Bone marrow (tissue), 2 donors: ENCODE measurements at places on chromosomes 13 and 19.

DNA sequence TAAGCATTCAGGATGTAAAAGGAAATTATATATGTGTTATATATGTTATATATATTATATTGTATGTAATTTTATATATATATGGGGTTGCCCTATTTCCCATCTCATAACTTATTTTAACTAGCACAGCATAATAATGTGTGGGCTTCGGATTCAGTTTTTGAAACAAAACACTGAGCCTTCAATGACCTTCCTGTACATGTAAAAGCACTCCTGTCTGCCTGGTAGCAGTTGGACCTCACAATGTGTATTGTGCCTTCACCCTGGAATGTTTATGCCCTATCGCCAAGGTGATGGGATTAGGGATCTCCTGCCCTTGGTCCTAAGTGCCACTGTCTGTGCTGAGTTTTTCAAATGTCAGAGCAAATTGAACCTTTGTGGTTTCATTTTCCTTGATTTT, 968.8 kb downstream of the TUBA3C start:
- DNase-seq: no peak

GRCh38 chr19:678791-679388, 2.7 kb downstream of the FSTL3 start:
- no peak for DNase-seq

- no peak for DNase-seq
Measured at GRCh38 chr13:30396434-30397075, 25.7 kb upstream of the UBE2L5 start.

DNA sequence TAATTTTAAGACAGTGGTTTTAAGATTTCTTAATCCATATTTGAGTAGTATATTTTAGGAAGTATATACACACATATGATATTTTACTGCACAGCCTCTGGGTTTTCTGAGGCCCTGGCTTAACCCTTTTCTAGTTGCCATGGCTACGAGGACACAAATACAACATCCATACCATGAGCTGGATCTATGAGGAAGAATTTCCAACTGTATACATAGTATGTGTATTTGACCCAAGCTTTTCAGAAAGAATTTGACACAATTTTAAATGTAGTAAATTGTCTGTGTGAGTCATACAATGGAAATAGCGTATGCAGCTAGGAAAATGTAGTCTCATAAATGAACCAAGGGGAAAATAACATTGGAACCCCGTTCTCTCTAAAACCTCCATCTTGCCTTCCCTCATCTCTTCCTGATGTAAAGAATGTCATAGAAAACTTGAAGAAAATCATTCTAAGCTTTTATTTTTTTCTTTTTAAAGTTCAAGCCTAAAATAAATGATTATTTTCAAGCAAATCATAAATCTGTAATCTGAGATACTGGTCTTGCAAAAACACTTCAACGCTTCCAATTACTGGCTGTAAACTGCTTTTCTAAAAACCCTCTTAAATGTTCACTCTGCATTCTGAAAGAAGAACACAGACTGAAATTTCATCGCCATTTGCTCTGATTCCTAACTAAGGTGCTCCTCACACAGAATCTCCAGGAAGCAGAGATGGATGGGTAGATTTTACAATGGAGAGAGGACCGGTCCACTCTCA, 172.4 kb downstream of the LACC1 start:
- no peak for DNase-seq

- DNase-seq: no peak
Measured at GRCh38 chr19:27846944-27847343, 1366.0 kb downstream of the UQCRFS1 start.

DNA sequence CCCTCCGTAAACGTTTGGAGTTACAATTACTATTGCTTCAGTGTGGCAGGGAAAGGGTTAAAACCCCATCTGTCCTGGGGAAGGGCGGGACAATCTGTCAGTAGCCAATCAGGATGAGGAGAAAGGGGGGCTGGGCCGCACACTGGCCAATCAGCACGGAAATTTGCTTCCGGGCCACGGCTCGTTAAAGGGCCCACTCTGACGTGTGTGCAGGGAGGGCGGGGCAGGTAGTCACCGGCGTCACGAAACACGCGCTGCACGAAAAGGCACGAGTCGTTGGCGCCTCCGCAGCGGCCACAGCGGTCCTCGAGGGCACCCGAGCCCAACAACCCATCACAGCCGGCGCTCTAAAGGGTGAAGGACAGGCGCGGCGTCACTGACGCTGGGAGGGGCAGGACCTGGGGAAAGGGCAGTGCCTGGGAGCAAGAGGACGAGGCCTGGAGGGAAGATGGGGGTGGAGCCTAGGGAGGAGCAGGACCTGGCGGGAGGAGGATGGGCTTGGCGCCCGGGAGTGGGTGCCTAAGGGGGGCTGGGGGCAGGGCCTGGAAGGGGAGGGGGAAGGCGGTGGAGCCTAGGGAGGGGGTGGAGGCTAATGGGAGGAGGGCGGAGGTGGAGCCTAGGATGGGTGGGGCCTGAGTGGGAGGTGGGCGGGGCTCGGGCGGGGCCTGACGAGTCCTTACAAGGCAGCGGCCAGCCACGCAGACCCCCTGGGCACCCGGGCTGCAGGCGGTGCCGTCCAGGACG, 4.9 kb downstream of the ADAMTSL5 start:
- DNase-seq: peak; percentile 65

GRCh38 chr13:74796157-74796556, 662.0 kb upstream of the KLF12 start:
- no peak for DNase-seq

DNA sequence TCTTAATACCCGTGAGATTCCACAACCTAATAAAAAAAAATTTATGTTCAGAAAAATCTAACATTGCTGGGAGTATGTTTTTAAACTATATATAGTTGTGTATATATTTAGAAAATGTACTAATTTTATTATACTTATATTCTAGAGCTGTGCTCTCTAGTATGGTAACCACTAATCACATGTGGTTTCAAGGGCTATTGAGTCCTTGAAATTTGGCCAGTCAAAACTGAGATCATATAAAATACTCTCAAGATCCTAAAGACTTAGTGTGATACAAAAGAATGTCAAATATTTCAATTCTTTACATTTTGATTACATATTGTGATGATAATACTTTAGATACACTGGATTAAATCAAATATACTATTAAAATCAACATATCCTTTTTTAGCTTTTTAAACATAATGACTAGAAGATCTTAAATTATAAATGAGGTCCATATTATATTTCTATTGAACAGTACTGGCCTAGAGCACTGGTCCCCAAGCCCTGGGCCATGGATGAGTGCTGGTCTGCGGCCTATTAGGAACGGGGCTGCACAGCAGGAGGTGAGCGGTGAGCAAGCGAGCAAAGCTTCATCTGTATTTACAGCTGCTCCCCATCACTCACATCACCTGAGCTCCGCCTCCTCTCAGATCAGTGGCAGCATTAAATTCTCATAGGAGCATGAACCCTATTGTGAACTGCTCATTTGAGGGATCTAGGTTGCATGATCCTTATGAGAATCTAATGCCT, 176.5 kb upstream of the NBEA start:
- no peak for DNase-seq

- DNase-seq: no peak
Measured at GRCh38 chr19:55373306-55373992, 3.2 kb upstream of the TMEM190 start.

GRCh38 chr19:14090509-14091080, at the start of gene SAMD1:
TSS of gene SAMD1 (minus strand) at chr19:14090751.
- peak; percentile 87 for DNase-seq

- DNase-seq: no peak
Measured at GRCh38 chr13:49146950-49147355, 73.2 kb upstream of the MLNR start.

- DNase-seq: no peak
Measured at GRCh38 chr19:32330213-32330857, 15.1 kb upstream of the ZNF507 start.

DNA sequence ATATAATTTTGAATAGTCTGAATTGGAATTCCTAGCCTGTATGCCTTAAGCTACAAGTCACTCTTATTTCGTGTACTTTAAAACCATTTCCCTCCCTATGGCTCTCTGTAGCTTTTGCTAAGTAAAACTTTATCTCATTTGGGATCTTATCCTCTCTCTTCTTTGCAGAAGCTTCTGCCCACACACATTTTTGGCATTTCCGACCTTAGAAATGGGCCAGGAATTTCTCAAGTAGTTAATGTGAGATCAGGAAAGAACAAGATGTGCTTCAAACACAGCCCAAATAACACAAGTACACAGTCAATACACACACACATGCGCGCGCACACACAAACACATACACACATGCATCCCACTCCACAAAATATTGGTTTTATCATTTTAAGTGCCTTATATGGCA, 931.0 kb upstream of the MIR17HG start:
- no peak for DNase-seq

GRCh38 chr13:111845621-111846351, 221.2 kb upstream of the SOX1 start:
- no peak for DNase-seq

DNA sequence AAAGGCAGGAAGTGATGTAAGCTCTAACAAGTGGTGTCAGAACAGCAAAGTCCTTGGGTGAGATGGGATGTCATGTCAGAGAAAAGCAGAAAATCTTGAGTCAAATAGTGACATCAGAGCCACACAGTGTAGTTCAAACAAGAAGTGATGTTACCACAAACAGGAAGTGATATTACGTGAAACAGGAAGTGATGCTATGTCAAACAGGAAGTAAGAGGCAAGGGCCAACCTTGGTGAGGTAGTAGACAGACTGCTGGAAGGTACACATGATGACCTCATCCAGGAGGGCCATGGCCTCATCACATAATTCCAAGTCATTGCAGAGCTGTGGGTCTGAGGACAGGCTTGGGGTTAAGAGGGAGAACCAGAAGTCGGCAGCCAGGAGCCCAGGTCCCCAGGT, 7.0 kb upstream of the MAMSTR start:
- no peak for DNase-seq

- DNase-seq: no peak
Measured at GRCh38 chr13:44816701-44817100, 172.6 kb downstream of the NUFIP1 start.

DNA sequence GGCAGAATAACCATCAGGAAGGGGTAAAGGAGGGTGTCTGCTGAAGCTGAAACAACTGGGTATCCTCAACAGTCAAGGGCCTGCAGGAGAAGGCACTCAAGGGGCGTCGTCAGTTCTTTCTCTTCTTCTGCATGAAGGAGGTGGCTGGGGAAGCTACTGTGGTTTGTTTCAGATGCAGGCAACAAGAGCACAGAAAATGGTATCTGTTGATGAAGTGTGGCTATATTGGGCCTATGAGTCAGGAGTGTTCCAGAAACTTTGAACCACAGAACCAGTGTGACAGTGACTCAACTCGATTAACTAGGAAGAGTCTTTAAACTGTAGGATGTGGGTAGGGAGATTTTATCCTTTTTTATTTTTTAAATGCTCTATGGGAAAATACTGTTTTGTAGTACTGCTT, 686.3 kb downstream of the FGF9 start:
- no peak for DNase-seq

- DNase-seq: no peak
Measured at GRCh38 chr13:37685206-37685605, 86.6 kb upstream of the POSTN start.

DNA sequence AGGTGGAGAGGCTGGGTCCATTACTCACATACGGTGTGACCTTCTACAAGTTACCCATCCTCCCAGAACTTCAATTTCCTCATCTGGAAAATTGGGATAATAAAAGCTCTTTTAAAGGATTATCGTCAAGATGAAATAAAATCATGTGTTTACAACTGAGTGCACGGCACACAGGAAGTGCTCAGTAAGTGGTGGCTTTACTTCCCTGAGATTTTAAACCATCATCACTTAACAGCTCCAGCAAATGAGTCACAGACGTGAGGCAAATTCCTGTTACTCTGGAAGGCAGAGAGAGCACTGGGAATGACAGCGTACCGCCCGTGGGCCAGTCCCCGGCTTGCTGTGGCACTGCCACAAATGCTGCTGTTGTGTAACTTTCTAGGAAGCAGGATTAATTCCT, 64.1 kb downstream of the MRPL57 start:
- DNase-seq: no peak

- DNase-seq: no peak
Measured at GRCh38 chr19:534088-534487, 2.5 kb downstream of the CDC34 start.

DNA sequence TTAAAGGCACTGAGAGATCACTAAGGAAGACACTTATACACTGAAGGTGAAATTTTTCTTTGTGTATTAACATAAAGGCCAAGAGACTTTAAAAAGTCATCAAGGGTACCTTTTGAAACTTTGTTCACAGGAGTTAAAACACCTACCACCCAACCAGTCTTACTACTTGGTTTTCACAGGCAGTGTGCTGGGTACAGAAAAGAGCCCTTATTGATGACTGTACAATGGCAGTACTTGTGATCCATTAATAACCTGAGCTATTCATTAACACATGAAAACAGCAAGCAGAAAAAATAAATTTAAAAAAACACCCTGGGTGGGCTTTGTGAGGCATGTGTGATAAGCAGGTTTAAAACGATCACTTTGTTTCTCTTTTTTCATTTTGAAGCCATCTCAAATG, 148.9 kb downstream of the TBC1D4 start:
- DNase-seq: no peak

- DNase-seq: no peak
Measured at GRCh38 chr13:51262501-51263211, 40.5 kb downstream of the FAM124A start.

DNA sequence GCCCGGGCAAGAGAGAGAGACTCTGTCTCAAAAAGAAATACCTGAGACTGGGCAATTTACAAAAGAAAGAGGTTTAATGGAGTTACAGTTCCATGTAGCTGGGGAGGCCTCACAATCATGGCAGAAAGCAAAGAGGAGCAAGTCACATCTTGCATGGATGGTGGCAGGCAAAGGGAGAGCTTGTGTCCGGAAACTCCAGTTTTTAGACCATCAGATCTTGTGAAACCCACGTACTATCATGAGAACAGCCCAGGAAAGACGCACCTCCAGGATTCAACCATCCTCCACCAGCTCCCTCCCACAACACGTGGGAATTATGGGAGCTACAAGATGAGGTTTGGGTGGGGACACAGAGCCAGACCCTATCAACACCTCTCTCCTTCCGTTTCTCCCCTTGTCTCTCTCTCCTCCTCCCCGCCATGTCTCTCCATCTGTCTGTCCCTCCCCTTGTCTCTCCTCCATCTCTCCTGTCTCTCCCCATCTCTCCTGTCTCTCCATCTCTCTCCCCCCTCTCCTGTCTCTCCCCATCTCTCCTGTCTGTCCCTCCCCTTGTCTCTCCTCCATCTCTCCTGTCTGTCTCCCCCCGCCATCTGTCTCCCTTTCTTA, 10.0 kb downstream of the POLR2E start:
- DNase-seq: no peak

DNA sequence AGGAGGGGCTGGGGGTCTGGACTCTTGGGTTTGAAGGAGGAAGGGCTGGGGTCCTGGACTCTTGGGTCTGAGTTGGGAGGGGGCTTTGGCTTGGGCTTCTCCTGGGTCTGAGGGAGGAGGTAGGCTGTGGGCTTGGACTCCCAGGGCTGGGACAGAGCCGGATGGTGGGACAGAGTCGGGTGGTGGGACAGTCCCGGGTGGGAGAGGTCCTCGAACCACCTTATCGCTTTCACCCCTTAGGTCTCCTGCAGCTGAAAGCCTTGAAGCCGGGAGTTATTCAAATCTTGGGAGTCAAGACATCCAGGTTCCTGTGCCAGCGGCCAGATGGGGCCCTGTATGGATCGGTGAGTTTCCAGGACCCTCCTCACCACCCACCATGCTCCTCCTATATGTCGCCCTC, 1.4 kb downstream of the FGF21 start:
- no peak for DNase-seq

GRCh38 chr13:106691861-106692260, 123.9 kb upstream of the ARGLU1 start:
- DNase-seq: no peak

GRCh38 chr19:31717269-31717923, 368.2 kb upstream of the TSHZ3 start:
- DNase-seq: no peak
